NCI-H1105 treated with DMSO at 0.1 percent for 48 hours (cell line): ENCODE measurements at places on chromosomes 1 and 21.
A peak's percentile ranks its signal among the peaks of the same experiment; 100 is the strongest.

DNA sequence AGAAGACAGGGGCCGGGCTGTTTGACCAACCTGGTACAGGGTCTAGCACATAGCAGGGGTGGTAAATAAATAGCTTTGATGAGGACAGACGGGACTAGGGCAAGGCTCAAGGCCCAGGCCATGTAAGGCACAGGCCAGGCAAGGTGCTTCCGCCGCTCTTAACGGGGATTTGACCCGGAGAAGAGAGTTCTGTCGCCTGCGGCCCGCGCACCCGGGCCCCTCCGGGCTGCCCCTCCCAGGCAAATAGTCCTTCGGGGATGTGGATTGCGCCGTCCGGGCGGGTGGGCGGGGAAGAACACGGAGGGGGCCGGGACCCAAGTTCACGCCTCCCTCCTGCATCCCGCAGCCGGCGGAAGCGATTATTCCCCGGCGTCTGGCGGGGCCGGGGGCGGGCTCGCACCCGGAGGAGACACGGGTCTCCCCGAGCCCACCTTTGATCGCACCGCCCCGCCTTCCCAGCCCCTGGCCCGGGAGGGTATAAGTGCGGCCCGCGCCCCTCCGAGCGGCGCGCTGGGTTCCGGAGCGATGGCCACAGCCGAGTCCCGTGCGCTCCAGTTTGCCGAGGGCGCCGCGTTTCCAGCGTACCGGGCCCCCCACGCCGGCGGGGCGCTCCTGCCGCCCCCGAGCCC, at the start of gene MIXL1:
TSS of gene MIXL1 (plus strand) at position 508 of the 629 bp plus-strand sequence. CDS start at position 526, 18 bp downstream.
- DNase-seq: no peak

GRCh38 chr1:81111818-81112217, 688.9 kb upstream of the ADGRL2 start:
- DNase-seq: no peak

DNA sequence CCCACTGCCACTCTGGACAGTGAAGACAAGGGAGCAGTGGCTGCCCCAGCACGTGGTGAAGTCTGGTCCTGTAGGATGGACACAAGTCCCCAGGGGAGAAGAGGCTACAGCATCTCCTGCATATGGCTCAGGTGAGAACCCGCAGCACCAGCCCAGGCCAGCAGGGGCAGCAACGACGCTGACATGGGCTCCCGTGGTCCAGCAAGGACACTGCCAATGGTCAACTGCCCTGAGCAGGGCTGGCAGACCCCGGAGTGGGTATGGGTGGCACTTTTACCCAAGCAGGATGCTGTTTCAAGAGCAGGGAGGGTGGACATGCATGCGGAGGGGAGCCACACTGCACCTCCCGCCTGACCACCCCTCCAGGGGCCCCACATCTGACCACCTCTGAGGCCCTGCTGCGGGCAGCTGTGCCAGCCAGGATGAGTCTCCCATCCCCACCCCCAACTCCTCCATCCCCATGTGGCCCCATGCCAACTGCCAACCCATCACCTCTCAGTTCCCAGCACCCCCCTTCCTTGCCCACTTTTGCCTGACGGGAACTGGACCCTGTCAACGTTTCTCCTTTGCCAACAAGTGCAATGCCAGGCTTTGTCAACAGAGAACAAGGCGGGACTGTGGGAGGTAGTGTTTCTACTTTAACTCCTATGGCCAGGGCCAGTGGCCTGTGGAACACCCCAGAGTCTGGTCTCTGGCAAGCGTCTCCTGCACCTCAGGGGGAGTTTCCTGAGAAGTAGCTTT, 8.6 kb downstream of the MORN1 start:
- no peak for DNase-seq

DNA sequence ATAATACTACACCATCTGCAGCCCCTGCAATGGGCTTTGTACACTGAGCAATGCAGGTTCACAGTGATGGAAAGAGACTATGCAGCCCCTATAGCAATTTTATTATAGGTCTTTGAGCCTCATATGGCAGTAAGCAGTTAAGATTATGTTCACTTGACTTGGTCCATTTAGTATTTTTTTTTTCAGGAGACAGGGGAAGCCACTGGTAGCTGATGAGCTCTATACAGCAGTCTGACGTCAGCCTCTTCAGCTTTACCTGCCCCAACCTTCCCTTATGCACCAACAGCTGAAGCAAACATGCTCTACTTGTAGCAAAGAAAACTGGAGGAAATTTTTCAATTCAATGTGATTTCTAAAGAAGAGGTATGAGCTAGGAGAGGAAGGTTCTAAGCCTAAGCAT, 32.2 kb downstream of the AIDA start:
- no peak for DNase-seq

- DNase-seq: no peak
These were observed 2.7 kb downstream of the MOB3C start for GRCh38 chr1:46613661-46614603.

- DNase-seq: no peak
These were observed 62.5 kb upstream of the BARHL2 start for GRCh38 chr1:90779573-90779972.

DNA sequence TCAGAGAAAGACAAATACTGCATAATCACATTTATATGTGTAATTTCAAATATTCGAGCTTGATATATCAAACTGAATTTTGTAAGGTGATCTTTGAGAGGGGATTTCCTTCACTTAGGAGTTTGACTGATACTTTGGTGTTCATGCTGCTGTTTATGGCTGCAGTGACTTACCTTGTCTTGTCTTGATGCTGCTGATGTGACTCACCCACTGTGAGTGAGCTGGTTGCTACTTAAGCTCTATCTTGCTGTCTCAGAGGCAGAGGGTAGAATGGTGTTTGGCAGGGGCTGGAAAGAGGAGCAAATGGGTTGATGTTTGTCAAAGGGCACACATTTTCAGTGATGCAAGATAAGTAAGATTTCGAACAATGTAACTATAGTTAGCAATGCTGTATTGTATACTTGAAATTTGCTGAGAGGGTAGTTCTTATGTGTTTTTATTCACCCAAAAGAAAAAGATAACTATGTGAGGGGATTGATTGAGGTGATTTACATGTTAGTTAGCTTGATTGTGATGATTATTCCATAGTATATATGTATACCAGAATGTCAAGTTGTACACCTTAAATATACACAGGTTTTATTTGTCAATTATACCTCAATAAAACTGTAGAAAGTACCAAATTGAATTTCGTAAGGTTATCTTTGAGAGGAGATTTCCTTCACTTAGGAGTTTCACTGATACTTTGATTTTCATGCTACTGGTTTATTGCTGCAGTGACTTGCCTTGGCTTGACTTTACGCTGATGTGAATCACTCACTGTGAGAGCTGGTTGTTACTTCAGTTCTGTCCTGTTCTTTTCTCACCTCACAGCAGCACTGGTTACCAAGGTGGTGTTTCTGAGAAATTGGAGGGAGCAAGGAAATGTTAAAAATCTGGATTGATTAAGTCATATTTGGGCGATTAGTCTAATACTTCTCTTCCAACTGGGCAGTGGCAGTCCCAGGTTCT, 94.5 kb upstream of the SLC5A9 start:
- DNase-seq: no peak

GRCh38 chr1:168362991-168363390, 82.3 kb downstream of the TBX19 start:
- no peak for DNase-seq

GRCh38 chr1:182666706-182667105, 17.7 kb downstream of the RGS8 start:
- DNase-seq: no peak

DNA sequence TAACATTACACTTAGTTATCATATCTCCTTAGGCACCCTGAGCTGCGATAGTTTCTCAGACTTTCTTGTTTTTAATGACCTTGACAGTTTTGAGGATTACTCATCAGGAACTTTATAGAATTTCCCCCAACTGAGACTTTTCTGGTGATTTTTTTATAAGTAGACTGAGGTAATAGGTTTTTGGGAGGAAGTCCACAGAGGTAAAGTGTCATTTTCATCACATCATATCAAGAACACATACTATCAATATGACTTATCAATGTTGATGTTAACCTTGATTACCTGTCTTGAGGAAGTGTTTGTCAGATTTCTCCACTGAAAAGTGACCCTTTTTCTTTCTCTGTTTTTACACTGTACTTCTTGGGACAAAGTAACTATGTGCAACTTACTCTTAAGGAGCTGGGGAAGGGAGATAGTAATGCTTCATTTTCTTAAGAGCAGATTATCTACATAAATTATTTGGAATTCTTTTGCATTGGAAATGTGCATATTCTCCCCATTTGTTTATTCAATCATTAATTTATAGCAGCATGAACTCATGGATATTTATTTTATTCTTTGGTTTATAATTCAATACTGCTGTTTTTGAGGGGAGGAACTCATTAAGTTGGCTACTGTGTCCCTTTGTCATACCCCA, 72.8 kb upstream of the HSD17B7 start:
- DNase-seq: no peak

DNA sequence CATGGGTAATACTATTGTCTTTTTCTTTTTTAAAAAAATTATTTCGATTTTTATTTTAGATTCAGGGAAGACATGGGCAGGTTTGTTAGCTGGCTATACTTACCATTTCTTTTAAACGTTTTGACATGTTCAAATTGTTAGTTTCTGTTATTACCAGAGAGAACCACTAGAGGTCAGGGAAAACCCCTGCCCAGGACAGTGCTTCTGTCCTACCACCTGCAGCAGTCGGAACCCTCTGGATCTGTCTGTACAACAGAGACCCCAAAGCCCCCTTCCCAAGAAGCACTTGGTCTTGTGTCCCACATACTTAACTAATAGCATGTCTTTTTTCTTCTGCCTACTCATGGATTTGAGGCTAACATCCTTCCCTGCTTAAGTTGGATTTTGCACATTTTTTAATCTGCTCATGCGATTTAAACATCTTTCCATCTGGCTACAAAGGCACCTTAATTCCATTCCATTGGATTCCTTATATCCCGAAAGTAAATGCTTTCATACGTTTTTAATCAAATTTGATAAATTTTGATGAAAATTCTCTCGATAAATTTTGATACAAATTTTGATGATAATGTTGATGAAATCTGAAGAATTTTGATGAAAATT, 10.0 kb upstream of the C1orf115 start:
- peak; percentile 57 for DNase-seq

GRCh38 chr1:21605964-21606705, 63.0 kb downstream of the RAP1GAP start:
- no peak for DNase-seq
